Mammary epithelial cell (primary cell): ENCODE measurements at places on chromosomes 5 and 9. TPM values are rescaled to one million over a fixed set of nuclear protein-coding genes. Genes with fewer than 3 reads are reported as not detected.

Gene AFAP1L1
- total RNA-seq, result 19.0 TPM

- no peak for DNase-seq
These were observed 42.6 kb upstream of the SLC6A19 start for GRCh38 chr5:1158647-1159340.

Gene CARTPT
- not detected in 2 replicates for total RNA-seq

Gene CDKN2AIPNL
- 28.7 TPM for total RNA-seq

Gene OTP
- total RNA-seq, result 0.14 and 0.53 TPM in 2 replicates

- peak; percentile 20 for DNase-seq
These were observed 139.1 kb downstream of the TMEM38B start for GRCh38 chr9:105833271-105833975.

- DNase-seq, result no peak
These were observed 1.8 kb downstream of the BNC2 start for GRCh38 chr9:16868701-16869100.

Gene SAXO1
- total RNA-seq, result not detected

DNA sequence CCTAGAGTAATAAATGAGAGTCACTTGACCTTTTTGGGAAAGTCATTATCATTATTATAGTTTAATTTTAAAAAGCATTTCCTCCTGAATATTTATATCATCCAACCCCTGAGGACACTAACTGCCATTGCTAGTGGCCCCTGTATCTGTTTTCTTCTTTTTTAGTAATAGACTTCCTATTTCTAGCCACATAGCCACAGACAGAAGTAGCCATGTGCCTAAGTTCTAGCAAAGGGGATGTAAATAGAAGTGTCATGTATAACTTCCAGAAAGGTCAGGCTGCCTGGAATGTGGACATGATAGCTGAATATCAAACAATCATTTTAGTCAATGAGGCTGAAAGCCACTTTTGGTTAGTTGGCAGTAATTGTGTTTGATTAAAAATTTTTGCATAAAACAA lies 37.5 kb upstream of the IQGAP2 start:
- DNase-seq, result no peak

- no peak for DNase-seq
These were observed 3.9 kb downstream of the STC2 start for GRCh38 chr5:173324115-173325001.

DNA sequence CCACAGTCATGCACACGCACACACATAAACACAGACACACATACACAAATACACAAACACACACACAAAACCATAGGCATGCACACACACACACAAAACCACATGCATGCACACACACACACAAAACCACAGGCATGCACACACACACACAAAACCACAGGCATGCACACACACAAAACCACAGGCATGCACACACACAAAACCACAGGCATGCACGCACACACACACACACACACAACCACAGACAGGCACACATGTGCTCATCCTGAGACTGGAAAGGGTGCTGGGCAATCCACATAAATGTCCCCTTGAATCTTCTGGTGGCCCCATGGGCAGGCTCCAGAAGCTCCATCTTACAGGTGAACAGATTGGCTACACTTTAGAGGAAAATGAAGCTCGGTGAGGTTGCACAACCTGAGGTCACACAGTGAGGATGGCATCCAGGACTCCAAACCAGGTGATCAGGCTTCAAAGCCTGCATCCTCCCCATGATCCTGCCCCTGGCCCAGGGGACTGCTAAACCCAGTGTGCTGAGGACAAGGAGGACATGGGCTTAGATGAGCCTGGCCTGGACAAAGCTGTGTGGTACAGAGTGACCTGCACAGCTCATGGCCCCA lies 144.8 kb downstream of the GADD45G start:
- no peak for DNase-seq

DNA sequence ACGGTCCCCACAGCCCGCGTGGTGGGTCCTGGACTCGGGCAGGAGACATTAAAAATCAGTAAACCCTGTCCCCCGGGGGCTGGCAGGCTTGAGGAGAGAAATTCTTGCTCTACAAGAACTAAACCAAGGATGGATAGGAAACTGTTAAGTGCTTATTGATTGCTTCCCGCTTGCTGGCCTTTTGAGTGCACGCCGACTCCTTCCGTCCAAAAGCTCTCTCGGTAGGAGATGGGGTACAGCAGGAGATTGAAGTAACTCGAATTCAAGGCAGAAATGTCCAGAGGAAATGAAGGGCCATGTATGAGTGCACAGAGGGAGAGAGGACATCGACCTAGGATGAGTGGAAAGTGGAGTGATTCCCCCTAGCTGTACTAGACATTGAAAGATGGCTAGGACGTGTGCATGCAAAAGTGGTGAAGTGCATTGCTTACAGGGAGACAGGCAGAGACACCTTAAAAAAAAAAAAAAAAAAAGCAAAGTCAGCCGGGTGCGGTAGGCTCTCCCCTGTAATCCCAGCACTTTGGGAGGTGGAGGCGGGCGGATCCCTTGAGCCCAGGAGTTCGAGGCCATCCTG lies 923 bp downstream of the RECK start:
- peak; percentile 57 for DNase-seq

GRCh38 chr5:116658141-116658540 lies 83.5 kb upstream of the SEMA6A start:
- DNase-seq, result peak; percentile 73

- peak; percentile 5 for DNase-seq
These were observed 51.6 kb upstream of the PHYKPL start for GRCh38 chr5:178284093-178284675.

Gene DBH
- total RNA-seq, result not detected in 2 replicates

Gene PCDHB2
- 2.2 TPM for total RNA-seq

DNA sequence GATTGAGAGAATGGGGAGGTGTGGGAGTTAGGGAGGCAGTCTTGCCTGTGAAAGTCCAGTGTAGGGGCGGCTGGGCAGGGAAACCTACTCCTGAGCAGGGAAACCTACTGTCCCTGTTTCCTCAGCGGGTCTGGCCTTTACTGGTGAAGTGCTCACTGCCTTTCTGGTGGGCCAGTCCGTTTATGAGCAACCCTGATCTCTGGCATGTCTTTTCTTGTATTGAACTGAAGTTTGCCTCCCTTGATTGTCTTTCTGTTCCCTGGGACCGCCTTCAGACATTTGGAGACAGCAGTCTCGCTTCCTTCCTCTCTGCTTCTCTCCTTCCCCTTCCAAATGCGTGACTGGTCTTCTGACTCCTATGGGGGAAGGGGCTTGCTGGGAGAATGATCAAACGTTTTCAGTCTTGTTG lies 2.9 kb downstream of the SNX18 start:
- DNase-seq, result peak; percentile 61

DNA sequence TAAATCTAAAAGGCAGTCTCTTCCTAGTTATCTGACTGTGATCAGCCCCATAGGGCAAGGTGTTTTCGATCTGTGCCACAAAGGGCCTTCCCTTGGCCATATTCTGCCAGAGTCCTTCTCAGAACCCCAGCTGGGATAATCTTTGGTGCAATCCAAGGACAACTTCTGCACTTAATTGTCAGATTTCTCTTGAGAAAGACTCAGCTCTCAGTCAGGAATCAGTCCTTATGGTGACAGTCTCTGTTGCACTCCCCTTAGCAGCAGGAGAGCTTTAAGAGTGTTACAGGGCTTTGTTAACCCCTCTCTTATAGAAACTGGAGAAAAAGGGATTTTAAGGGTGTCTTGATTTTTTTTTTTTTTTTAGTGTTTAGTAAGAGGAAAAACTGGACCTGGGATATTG lies 15.4 kb upstream of the RFX3 start:
- no peak for DNase-seq

DNA sequence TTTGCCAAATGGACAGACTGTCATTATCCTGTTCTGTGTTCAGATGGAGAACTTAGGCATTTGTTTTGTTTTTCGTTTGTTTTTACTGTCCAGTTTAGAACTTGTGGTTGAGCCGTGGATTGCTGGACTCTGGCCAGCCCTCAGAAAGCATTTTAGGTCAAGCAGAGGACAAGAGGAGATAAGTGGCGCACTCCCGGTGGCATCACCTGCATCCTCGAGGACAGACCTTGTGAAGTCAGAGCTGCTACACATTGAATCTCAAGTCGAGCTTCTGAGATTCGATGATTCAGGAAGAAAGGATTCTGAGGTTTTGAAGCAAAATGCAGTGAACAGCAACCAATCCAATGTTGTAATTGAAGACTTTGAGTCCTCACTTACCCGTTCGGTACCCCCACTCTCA lies 8.9 kb downstream of the MTRR start:
- DNase-seq, result no peak

- DNase-seq, result no peak
These were observed 14.2 kb upstream of the LVRN start for GRCh38 chr5:115948091-115948534.

DNA sequence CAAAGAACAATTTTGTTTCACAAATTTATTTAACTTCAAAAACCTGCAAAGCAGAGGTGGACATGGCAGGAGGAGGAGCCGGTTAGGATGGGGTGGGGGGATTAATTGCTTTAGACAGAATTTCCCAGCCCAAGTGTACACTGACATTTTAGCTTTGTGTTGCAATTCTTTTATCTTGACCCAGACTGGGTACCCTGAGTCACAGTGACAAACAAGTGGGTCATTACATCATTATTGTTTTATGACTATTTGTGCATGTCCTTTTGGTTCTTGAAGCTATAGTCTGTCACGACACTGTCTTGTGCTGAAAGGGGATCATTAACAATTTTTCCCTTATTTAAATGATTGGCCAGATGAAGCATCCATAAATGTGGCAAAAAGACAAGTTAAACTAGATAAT lies 84.5 kb upstream of the VCAN start:
- DNase-seq, result no peak

- DNase-seq, result no peak
These were observed 29.3 kb downstream of the SLC1A1 start for GRCh38 chr9:4519604-4520003.

- no peak for DNase-seq
These were observed 157.1 kb downstream of the HTR1A start for GRCh38 chr5:63805151-63805550.

- peak; percentile 69 for DNase-seq
These were observed 25.7 kb downstream of the UTP15 start for GRCh38 chr5:73591102-73591695.

Gene FOXD4L5
- 0.51 and 0.52 TPM in 2 replicates for total RNA-seq

- peak; percentile 96 for DNase-seq
These were observed 169.1 kb upstream of the PIK3R1 start for GRCh38 chr5:68046445-68046844.

GRCh38 chr9:131732636-131733289 lies 7.1 kb downstream of the RAPGEF1 start:
- DNase-seq, result no peak

GRCh38 chr9:110317911-110318310 lies 19.8 kb downstream of the TXNDC8 start:
- DNase-seq, result no peak

GRCh38 chr9:125649315-125649714 lies 57.7 kb downstream of the MAPKAP1 start:
- DNase-seq, result peak; percentile 91

- no peak for DNase-seq
These were observed 107.0 kb upstream of the CLINT1 start for GRCh38 chr5:157965989-157966388.

Gene FAM13B
- 24.7 TPM for total RNA-seq

- DNase-seq, result no peak
These were observed 41.9 kb downstream of the ABCA1 start for GRCh38 chr9:104885818-104886709.

Gene PCSK5
- total RNA-seq, result 2.4 and 2.7 TPM in 2 replicates

GRCh38 chr5:53291047-53291446 lies 181.5 kb upstream of the MOCS2 start:
- DNase-seq, result no peak

GRCh38 chr5:5523066-5523505 lies 100.6 kb downstream of the ICE1 start:
- no peak for DNase-seq

- DNase-seq, result peak; percentile 65
These were observed 366.9 kb upstream of the NUDT12 start for GRCh38 chr5:103929338-103930013.

DNA sequence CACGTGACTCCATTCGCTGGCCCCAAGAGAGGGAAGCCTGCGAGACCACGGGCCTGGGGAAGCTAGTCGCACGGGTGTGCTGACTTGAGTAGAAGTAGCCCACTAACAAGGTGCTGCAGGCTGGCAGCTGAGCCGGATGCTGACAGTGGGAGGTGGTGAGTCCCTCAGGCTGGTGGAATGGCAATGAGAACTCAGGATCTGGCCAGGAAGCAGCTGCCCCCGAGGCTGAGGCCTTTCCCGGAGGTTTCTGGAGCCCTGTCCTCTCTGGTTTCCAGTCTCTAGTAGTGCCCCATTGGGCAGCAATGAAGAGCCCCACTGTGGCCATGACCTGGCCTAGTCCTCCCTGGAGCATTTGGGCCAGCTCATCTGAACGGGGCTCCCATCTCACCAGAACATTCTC lies 366.7 kb upstream of the IRX4 start:
- DNase-seq, result no peak
